ENCODE measurements at places on chromosomes 4 and X. TPM values are rescaled to one million over a fixed set of nuclear protein-coding genes. Genes with fewer than 3 reads are reported as not detected.

Gene AMBN
- not detected for polyA plus RNA-seq

- H3K4me3 ChIP-seq: no peak overlapping the region
- DNase-seq: no peak
- no peaks in the 10 kb centered on the region for H3K36me3 ChIP-seq
Measured at GRCh38 chrX:136736690-136737089, 44.0 kb downstream of the ARHGEF6 start.

DNA sequence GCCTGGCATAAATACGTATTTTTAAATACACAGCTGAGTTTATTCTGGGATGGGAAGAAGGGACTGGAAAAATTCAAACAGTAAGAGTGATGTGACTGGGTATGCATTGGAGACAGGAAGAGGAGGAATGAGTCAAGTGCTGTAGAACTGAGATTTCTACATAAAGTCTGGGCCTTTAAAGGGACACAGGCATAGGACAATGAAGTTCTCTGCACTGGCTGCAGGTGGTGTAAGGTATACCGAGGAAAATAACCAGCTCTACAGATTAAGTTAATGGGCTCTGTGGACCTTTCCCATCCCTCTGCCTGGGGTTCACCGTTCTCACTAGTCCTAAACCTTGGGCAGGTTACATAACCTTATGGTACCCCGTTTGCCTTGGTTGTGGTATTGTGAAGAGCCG, 68.7 kb downstream of the DHX15 start:
- peaks cover 6% of the 10 kb centered on the region for H3K36me3 ChIP-seq
- no peak for DNase-seq
- no peaks in the 10 kb centered on the region for H3K27me3 ChIP-seq
- H3K27ac ChIP-seq: no peak overlapping the region

Gene FBXO8
- polyA plus RNA-seq: 17.3 TPM

DNA sequence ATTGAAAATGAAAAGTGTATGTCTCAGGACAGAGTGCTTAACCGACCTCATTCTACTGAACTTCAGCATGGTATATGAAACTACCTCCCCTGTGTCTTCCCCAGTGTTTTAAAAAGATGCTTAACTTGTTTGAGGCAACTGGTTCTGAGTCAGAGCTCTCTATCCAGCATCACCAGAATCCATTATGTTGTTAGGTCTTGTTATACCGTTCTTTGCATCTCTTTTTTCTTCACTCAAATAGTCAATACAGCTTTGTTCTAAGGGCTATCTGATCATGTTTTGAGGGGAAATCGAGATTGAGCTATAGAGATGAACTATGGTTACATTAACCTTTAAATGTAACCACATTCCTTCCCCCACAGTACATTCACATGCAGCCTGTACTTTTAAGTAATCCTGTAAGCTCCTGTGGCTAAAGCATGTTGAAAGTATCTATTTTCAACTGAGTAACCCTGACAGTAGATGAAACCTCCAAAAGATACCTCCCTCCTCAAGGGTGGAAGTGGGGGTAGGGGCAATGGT, 514.4 kb downstream of the RPA4 start:
- no peaks in the 10 kb centered on the region for H3K36me3 ChIP-seq
- no peaks in the 10 kb centered on the region for H3K27me3 ChIP-seq
- no peak overlapping the region for H3K27ac ChIP-seq
- DNase-seq: no peak
- H3K4me1 ChIP-seq: no peaks in the 10 kb centered on the region
- H3K4me3 ChIP-seq: no peak overlapping the region

DNA sequence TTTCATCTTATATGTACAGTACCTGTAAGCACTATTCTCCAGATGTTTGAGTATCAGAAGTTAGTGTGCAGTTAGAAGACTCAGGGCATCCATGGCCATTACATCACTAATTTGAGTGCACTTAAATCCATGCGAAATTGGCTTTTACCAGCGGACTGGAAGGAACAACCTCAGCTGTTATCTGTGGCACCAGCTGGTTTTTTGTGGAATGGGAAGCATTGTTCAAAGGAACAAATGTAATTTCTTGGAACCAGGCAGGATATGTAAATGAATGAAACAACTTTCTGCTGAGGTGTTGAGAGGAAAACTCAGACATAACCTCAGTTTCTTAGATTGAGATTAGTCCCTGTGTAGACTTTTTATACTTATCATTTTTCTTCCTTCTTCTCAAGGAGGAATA, 60.2 kb downstream of the PDGFRA start:
- H3K4me3 ChIP-seq: no peak overlapping the region
- DNase-seq: no peak
- no peaks in the 10 kb centered on the region for H3K36me3 ChIP-seq
- no peaks in the 10 kb centered on the region for H3K27me3 ChIP-seq

GRCh38 chrX:1487401-1487800, 34.7 kb upstream of the ASMTL start:
- H3K27ac ChIP-seq: no peak overlapping the region
- no peaks in the 10 kb centered on the region for H3K27me3 ChIP-seq
- no peak for DNase-seq
- peaks cover 17% of the 10 kb centered on the region for H3K4me1 ChIP-seq
- no peak overlapping the region for H3K4me3 ChIP-seq

DNA sequence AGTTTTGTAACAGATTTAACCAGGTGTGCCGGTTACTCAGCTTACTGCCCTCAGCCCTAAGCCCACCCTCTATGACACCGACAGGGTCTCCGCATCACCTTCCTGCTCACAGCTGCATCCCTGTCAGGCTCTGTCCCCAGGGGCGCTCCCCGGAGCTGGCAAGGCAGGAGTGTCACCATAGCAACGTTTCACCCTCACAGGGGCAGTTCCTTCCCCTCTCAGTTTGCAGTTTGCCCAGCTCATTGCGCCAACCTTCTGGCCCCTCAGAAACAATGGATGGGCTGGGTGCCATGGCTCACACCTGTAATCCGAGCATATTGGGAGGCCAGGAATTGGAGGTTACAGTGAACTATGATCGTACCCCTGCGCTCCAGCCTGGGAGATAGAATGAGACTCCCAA, 42.6 kb downstream of the RGS12 start:
- no peak for DNase-seq
- no peaks in the 10 kb centered on the region for H3K36me3 ChIP-seq
- peaks cover 3% of the 10 kb centered on the region for H3K27me3 ChIP-seq
- no peak overlapping the region for H3K4me3 ChIP-seq
- no peak overlapping the region for H3K27ac ChIP-seq

GRCh38 chrX:23799469-23800065, 16.6 kb downstream of the SAT1 start:
- H3K4me3 ChIP-seq: no peak overlapping the region
- H3K27me3 ChIP-seq: no peaks in the 10 kb centered on the region
- no peak for DNase-seq
- no peak overlapping the region for H3K27ac ChIP-seq
- H3K36me3 ChIP-seq: no peaks in the 10 kb centered on the region

GRCh38 chrX:47217852-47218279, 615 bp upstream of the CDK16 start:
- peak overlapping the region; percentile 98 for H3K4me3 ChIP-seq
- H3K36me3 ChIP-seq: peaks cover 39% of the 10 kb centered on the region
- DNase-seq: peak; percentile 99
- peaks cover 16% of the 10 kb centered on the region for H3K4me1 ChIP-seq

Data from naive thymus-derived CD4-positive, alpha-beta T cell (primary cell).